Activated naive CD8-positive, alpha-beta T cell treated with anti-CD3 and anti-CD28 coated beads for 36 hours (primary cell): ENCODE measurements at places on chromosomes 3 and 15. TPM values are rescaled to one million over a fixed set of nuclear protein-coding genes. Genes with fewer than 3 reads are reported as not detected.

- H3K4me3 ChIP-seq = no peak overlapping the region
- no peaks in the 10 kb centered on the region for H3K36me3 ChIP-seq
- no peak for DNase-seq
- no peak overlapping the region for H3K27ac ChIP-seq
These were observed 173.4 kb upstream of the PPP2R3A start for GRCh38 chr3:135792174-135792573.

DNA sequence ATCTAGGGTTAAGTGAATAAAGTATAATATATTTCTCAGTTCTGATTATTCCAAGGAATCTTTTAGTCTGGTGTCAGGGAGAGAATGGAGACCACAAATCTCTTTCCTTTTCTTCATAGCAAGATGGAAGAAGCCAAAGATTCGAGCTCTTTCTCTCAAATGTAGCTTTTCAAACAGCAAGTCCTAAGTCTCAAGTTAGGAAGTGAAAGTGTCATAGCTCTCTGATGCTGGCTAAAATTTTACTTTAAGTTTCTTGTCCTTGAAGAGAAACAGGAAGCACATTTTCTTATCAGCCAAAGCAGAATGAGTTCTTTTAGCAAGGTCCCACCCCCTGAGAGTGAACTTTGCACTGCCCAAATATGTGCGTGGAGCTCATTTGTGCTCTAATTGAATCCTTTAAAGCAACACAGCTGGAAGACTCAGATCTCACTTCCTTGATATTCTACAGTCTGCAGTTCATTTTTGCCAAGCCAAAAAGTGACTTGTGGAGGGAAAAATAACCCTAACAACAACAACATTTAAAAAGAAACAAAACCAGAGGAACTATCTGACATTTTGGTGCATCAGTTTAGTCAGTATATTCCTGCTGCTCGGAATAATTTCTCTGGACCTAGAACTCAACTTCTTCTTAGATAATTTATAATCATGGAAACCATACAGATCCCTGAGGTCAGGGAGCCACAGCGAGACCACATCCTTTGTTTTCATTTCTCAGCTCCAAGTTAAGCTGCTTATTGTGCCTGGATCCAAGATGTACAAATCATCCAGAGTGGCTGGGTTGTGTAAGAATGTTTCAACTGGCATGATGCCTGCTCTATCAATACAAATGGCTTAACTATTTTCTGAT lies 238.7 kb upstream of the P2RY1 start:
- H3K4me1 ChIP-seq = peaks cover 14% of the 10 kb centered on the region
- no peak overlapping the region for H3K4me3 ChIP-seq
- no peaks in the 10 kb centered on the region for H3K27me3 ChIP-seq
- H3K36me3 ChIP-seq = no peaks in the 10 kb centered on the region
- DNase-seq = no peak
- peak overlapping the region; percentile 74 for H3K27ac ChIP-seq

- no peak overlapping the region for H3K27ac ChIP-seq
- H3K27me3 ChIP-seq = no peaks in the 10 kb centered on the region
- H3K4me3 ChIP-seq = no peak overlapping the region
These were observed 74.6 kb downstream of the WNT5A start for GRCh38 chr3:55412545-55412944.

DNA sequence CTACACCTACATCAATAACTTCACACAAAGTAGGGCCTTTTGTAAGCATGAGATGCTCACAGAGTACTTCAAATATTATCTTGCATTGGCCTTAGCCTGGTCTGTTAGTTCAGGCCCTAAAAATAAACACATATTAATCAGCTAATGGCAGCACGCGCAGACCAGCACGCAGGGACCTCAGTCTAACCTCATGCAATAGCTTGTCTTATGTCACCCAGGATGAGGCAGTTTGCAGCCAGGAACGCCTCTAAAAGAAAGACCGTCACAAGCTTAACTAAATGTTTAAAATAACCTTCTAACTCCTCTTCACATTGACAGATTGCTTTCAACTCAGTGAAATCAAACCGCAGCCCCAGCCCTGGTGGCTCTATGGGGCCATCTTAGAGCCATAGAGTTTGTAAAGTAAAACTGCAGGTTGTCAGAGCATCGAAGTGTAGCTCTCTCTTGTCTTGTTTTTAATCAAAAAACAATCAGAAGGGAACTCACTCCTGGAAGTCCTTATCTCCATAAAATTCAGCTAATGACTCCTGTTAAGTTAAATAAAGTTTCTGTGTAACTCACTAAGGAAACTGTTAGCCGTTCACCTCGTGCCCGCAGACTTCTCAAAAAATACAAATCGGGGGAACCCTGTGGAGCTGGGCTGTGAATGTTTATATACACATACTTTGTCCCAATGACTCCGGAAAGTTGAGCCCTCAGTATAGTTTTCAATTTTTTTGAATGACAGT lies 212.6 kb downstream of the CDIN1 start:
- H3K27me3 ChIP-seq = no peaks in the 10 kb centered on the region
- no peaks in the 10 kb centered on the region for H3K4me1 ChIP-seq
- no peak for DNase-seq

- H3K27me3 ChIP-seq = peaks cover 41% of the 10 kb centered on the region
- no peak overlapping the region for H3K27ac ChIP-seq
- no peaks in the 10 kb centered on the region for H3K36me3 ChIP-seq
These were observed 56.7 kb upstream of the ATP2B2 start for GRCh38 chr3:10561946-10562560.

DNA sequence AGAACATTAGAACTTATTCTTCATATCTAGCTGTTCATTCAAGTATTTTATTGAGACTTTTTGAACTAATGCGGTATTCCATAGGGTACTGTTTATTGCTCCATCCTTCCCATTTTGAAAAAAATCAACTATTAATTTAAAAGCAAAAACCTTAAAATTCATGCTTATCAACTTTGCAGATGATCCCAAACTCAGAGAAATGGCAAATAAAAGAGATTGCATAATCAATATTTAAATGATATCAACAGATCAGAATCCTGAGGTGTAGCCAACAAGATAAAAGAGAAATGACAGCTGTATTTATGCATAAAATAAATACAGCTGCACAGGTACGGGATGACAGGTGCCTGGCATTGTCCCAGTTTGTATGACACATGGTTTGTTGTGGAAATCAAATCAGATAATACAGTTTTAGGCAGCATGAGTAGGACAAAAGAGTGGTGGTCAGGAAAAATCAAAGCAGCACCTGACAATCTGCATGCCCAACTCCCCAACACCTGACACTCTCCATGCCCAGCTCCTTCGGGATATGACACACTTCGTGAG lies 42.4 kb upstream of the CMTM8 start:
- no peak overlapping the region for H3K4me3 ChIP-seq
- DNase-seq = no peak
- no peaks in the 10 kb centered on the region for H3K4me1 ChIP-seq
- H3K27ac ChIP-seq = no peak overlapping the region

DNA sequence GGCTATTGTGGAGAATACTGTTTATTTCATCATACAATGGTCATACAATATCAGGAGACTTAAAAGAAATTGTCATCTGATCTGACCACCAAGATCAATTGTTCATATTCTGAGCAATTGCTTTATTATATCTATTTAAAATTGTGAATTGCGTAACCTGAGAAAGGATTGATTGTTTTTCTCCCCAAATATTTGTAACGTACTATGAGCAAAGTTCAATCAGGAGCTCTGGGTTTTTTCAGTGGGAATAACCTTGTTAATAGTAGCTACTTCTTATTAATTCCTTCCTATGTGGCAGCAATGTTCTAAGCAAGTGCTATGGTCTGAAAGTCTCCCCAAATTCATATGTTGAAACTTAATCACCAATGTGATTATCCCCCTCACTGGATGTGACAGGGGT lies 323.1 kb downstream of the ZPLD1 start:
- no peak overlapping the region for H3K4me3 ChIP-seq
- no peaks in the 10 kb centered on the region for H3K4me1 ChIP-seq
- H3K27ac ChIP-seq = no peak overlapping the region
- no peak for DNase-seq

DNA sequence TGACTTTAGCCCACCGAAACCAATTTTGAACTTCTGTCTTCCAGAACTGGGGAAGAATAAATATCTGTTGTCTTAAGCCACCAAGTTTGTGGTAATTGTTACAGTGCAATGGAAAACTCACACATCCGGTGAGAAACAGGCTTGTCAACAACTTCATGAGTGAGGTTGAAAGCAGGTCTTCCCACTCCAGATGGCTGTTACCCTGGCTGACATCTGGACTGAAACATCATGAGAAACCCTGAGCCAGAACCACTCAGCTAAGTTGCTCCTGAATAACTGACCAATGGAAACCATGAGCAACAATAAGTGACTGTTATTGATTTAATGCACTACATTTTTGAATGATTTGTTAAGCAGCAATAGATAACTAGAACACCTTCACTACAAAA lies 10.3 kb downstream of the ACSBG1 start:
- H3K27me3 ChIP-seq = no peaks in the 10 kb centered on the region
- no peak for DNase-seq
- no peaks in the 10 kb centered on the region for H3K36me3 ChIP-seq
- no peak overlapping the region for H3K27ac ChIP-seq

DNA sequence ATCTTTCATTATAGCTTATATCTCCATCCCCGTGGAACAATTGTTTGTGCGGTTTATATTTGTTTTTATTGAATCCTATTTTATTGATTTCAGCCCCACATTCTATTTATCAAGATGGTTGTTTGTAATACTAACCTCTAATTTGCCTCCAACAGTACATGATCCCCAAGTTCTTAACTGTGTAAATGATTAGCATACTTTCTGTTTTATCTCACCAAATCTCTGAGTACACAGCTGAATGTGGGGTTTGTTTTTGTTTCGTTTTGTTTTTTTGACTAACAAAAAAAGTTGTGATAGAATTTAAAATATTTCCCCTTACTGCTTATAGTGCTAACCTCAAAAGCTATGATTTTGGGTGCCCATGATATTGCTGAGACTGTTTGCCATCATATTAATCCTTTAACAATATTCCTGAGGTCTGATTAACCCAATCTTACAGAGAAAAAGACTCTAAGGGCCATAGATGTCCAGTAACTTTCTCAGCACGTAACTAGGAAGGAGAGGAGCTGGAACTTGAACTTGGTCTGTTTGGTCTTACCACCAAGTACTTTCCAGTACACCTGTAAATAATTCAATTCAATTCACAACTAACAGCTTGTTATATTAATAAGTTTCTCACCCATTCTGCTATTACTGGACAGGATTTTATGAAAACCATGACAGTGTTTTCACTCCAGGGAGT lies 789.8 kb downstream of the TUSC7 start:
- no peak overlapping the region for H3K27ac ChIP-seq
- H3K27me3 ChIP-seq = no peaks in the 10 kb centered on the region
- no peaks in the 10 kb centered on the region for H3K36me3 ChIP-seq

DNA sequence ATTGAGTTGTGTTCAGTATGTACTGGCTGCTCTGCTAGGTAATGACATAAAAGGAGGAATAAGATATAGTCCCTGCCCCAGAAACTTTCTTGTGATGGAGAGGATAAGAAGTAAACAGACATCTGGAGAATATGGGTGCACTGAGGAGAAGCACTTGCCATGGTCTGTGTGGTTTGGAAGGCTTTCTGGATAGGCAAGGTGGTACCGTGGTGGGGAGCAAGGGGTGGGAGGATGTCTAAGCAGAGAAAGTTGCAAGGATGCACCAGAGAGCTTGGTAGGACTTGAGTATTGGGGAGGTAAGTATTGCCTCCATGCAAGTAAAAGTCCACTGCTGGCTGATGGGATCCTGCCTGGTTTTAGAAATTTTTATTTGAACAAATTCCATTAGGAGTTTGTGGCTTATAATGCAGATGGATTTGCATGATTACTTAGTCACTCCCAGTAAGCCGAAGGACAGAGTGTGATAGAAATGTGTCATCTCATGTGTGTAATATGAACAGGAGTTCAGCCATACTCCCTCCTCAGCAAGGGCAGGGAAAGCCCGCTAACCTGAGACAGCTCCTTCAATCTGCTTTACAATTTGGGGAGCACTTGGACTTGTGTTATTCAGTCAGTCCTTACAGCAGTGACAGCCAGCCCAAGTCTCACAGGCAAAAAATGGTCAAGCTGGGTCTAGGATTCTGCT lies 53.6 kb downstream of the CLSTN2 start:
- H3K27me3 ChIP-seq = peaks cover 22% of the 10 kb centered on the region
- no peaks in the 10 kb centered on the region for H3K36me3 ChIP-seq
- H3K4me3 ChIP-seq = no peak overlapping the region
- H3K27ac ChIP-seq = no peak overlapping the region

- peaks cover 3% of the 10 kb centered on the region for H3K27me3 ChIP-seq
- DNase-seq = no peak
- no peaks in the 10 kb centered on the region for H3K4me1 ChIP-seq
- H3K4me3 ChIP-seq = no peak overlapping the region
- H3K27ac ChIP-seq = no peak overlapping the region
- no peaks in the 10 kb centered on the region for H3K36me3 ChIP-seq
These were observed 15.6 kb upstream of the IGSF10 start for GRCh38 chr3:151476344-151477018.

DNA sequence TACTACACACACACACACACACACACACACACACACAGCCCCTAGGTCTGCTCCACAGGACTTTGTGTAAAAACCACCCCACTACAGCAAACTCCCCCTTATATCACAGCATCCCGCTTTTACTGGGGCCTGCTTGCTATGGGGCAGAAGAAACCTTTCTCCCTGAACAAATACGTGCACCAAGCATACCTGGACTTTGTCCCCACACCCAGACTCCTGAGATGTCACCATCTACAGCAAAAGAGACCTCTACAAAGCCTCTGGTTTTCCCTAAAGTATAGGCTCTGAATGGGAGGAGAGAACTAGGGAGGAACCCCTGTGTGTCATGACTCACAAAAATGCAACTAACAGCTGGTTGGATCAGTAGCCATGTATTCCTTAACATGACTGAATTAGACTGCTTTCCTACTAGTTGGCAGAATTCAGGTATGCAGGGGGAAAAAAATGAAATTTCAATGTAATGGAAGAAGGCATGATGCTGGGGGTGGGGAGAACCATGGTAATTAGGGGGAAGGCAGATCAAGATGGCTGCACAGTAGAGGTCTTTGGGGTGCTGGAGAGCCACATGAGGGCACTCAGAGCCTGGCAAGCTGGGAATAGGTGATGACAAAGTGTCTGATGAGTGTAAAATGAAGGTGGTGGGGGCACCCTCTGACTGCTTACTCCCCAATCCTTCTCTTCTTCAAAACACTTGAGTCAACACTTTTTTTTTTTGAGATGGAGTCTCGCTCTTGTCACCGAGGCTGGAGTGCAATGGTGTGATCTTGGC lies 45.9 kb downstream of the DAPK2 start:
- H3K27me3 ChIP-seq = peaks cover 10% of the 10 kb centered on the region
- H3K4me3 ChIP-seq = no peak overlapping the region
- H3K27ac ChIP-seq = no peak overlapping the region
- peaks cover 14% of the 10 kb centered on the region for H3K4me1 ChIP-seq
- no peaks in the 10 kb centered on the region for H3K36me3 ChIP-seq
- no peak for DNase-seq

DNA sequence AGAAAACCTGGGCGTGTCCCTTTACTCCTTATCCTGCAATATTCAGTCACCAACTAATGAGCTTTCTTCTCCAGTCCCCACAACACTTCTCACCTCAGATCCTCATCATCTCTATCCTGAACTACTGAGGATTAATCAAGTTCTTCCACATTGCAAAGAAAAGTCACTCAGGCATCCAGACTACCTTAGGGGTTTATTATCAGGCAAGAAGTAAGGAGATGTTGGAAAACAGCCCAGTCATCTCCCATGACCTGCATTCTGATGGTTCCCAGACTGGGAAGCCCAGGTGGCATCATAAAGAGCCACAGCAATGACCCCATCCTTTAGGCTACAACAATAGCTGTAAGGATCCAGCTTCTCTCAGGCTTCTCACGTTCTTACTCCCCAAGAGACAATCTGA lies 3.5 kb upstream of the TBC1D5 start:
- DNase-seq = no peak
- H3K4me3 ChIP-seq = no peak overlapping the region
- H3K36me3 ChIP-seq = peaks cover 2% of the 10 kb centered on the region

The GOLGA8G gene
- total RNA-seq = not detected

The GCSAM gene
- 8.5 TPM for total RNA-seq

The DTWD1 gene
- 24.8 TPM for total RNA-seq

The TMEM39A gene
- total RNA-seq = 36.4 TPM

The SCAMP5 gene
- 0.58 TPM for total RNA-seq

The DLG1 gene
- total RNA-seq = 47.9 TPM

The CHRFAM7A gene
- 1.2 TPM for total RNA-seq
